ENCODE measurements at places on chromosomes 12 and 14.

DNA sequence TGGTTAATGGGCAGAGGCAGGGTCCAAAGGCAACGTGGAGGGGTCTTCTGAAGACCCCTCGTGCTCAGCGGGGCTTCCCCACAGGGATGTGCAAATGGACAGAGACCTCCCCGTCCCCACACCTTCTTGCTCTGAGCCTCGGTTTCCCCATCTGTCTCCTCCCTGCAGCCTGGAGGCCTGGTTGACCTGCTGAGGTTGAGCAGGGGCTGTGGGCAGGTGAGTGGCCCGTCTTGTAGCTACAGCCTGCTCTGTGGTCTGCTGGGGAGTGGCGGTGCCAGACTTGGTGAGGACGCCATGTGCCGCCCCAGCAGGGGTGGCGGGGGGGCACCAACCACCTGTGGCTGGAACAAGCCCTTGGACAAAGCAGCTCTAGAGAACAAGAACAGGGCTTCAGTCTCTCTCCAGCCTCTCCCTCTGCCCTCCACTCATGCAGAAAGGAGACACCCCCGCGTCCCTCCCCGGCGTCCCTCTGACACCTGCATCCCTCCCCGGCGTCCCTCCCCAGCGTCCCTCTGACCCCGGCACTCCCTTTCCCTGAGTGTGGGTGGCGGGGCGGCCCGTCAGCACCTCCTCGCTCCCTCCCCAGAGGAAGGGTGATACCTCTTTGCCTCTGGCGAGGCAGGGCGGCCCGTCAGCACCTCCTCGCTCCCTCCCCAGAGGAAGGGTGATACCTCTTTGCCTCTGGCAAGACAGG is 83.7 kb downstream of the NOC4L start:
- no peak for DNase-seq

GRCh38 chr14:76405627-76406026 is 29.7 kb downstream of the ESRRB start:
- DNase-seq = no peak

- no peak for DNase-seq
These were observed 302.7 kb upstream of the NOS1 start for GRCh38 chr12:117664169-117664568.

DNA sequence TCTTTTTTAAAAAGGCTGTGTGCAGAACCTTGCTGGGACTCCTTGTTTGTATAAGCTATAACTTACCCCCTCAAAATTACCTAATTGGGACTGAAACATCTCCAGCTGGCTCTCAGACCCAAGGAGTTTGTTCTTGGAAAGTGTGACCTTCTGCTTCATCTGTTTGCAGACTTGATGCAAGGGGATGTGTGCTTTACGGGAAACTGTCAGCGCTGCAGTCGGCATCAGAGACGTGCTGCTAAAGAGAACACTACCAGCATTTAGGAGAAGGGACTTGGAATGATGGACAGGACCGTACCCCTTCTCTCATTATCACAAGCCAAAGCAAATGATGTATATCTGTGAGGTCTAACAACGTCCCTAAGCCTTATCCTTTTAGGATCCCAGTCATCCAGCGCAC is 174.2 kb upstream of the PARP11 start:
- DNase-seq = no peak

GRCh38 chr14:70706177-70706576 is 64.5 kb downstream of the TTC9 start:
- no peak for DNase-seq

DNA sequence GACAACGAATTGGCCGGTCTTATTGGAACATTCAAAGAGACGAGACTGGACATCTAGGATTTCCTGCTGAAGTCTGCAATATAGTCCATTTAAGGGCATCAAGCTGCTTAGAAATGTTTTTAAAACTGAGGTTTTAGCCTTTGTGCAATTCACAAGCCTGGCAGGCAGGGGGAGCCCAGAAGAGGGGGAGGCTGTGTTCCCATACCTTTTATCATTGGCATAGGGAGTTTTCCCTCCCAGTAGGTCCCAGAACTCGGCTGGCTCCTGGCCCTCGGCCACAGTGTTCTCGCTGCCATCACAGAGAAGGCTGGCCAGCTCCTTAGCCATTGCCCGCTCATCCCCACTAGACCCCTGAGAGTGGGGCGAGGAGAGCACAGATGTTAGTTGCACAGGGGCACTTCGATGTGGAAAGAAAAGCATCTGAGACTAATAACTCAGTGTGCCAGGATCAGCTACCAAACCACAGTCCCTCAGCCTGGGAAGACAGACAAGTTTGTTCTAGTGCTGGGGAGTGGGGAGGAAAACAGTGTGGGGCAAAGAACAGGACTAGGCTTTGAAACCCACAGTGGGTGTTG is 15.1 kb downstream of the AVIL start:
- no peak for DNase-seq

DNA sequence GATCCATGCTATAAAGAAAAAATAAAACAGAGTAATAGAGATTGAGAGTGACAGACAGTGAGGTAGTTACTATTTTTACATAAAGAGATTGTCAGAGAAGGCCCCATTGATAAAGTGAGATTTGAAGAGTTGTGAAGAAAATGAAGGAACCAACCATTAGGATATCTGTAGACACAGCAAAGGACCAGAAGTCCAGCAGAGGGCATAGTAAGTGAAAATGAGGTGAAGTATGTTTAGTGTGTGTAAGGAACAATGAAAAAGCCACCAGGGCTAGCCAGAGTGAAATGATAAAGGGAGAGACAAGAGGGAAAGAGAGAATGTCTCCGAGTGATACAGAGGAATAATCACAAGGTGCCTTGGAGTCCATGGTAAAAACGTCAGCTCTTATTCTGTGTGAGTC is 411.0 kb downstream of the NELL2 start:
- DNase-seq = no peak

- no peak for DNase-seq
These were observed 812.4 kb downstream of the NRXN3 start for GRCh38 chr14:78982551-78982950.

GRCh38 chr14:105487449-105487985 is 831 bp downstream of the CRIP1 start:
- peak; percentile 52 for DNase-seq

GRCh38 chr14:38074081-38074480 is 133.6 kb upstream of the SSTR1 start:
- DNase-seq = no peak

DNA sequence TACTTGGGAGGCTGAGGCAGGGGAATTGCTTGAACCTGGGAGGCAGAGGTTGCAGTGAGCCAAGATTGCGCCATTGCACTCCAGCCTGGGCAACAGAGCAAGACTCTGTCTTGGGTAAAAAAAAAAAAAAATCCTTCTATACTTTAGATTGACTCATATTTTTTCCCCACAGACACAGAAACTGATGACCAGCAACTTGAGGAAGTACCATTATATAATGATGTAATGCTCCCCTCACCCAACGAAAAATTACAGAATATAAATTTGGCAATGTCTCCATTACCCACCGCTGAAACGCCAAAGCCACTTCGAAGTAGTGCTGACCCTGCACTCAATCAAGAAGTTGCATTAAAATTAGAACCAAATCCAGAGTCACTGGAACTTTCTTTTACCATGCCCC is 24.3 kb upstream of the SNAPC1 start:
- no peak for DNase-seq

GRCh38 chr14:74886001-74886400 is 4.3 kb downstream of the DLST start:
- DNase-seq = no peak

GRCh38 chr14:64196814-64197411 is 97.3 kb downstream of the ESR2 start:
- no peak for DNase-seq

- DNase-seq = no peak
These were observed 24.4 kb upstream of the KLC1 start for GRCh38 chr14:103604620-103605019.

GRCh38 chr14:100867631-100868315 is 35.7 kb downstream of the RTL1 start:
- DNase-seq = no peak

DNA sequence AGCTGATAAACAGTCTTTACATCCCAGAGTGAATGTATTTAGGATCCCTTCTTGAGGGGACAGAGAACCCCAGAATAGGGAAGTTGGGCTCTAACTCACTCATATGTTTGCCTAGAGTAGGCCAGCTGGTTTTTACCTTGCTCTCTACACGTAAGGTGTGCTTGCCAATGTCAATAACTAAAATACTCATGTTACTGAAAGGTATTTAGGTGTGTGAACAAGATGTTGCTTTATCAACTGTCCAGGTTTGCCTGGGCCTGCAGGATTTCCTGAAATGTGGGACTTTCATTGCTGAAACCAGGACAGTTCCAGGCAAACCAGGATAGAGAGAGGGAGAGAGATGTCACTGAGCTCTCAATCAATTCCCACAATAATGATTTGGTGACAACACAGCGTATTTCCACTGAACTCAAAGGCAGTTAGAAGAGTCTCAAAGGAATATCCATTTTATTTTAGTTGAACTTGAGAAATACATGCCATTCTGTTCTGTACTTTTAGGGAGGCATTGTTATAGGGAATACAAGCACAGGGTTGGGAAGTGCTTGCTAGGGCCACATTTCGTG is 171.7 kb downstream of the NRXN3 start:
- no peak for DNase-seq

DNA sequence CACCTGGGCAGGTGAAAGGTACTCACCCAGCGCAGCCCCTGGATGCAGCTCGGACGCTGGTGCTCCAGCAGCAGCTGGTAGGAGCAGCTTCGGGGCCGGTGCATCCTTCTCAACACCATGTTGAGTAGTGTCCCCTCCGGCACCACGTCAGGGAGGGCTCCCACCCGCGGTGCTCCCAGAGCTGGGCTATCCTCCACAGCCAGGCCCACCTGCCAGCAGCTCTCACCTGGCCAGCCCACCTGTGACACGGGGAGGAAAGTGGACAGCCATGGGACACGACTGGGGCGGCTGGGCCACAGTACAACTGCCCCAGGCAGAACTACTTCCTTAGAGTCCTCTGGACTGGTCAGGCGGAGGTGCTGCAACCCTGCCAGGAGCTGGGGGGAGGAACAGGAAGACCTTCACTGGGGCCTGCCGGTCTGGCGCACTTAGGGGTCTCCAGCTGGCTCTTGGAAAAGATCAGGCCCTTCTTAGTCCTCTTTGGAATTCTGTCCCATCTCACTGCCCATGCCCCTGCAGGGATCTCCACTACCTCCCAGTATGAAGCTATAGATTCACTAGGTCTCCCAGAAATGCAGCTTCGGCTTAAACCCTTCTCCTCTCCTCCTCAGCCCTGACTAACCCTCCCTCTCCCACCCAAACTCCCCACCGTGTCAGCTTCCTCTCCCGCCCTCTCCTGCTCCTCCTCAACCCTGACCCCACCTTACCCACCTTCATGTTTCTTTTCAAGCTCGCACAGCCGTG is 668 bp downstream of the RAPGEF3 start:
- DNase-seq = no peak

- no peak for DNase-seq
These were observed 983.7 kb upstream of the FLRT2 start for GRCh38 chr14:84546236-84546635.

DNA sequence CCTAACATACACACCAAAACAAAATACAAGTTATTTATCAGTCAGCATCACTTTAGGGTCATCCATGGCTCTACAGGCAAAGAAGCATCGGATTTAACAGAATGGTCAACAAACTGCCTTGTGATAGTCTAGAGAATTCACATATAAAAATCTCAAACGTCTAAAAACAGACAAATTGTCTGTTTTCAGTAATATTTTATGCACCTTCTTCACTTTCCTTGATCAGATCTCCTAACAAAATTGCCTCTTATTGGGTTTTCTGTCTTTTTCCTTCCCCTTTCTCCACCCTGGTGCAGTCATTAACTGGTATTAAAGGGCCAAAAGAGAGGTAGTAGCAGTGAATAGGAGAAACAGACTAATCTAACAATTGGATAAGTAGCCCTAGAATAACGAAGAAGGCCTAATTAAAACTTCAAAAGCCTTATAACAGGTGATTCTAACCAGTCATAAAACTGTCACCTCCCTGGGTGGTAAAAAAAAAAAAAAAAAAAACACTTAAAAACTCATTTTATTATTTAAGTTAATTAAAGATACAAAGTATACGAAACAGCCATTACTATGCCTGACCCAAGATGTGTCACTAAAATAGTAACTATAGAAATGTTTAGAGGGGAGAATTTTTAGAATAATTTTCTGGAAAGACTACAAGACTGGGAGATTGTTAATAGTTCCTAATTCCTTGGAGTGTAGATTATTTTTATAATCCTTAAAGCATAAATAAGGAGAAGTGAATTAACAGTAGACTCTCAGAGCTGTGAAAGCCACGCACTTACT is 1.5 kb downstream of the KIF21A start:
- DNase-seq = no peak

GRCh38 chr14:33908540-33909223 is 42.2 kb downstream of the EGLN3 start:
- DNase-seq = no peak

- DNase-seq = no peak
These were observed 446.7 kb upstream of the TMEM132C start for GRCh38 chr12:127820271-127820670.

- no peak for DNase-seq
These were observed 9.0 kb downstream of the DYNC1H1 start for GRCh38 chr14:101973356-101973755.

GRCh38 chr14:84825481-84826251 is 704.3 kb upstream of the FLRT2 start:
- no peak for DNase-seq

DNA sequence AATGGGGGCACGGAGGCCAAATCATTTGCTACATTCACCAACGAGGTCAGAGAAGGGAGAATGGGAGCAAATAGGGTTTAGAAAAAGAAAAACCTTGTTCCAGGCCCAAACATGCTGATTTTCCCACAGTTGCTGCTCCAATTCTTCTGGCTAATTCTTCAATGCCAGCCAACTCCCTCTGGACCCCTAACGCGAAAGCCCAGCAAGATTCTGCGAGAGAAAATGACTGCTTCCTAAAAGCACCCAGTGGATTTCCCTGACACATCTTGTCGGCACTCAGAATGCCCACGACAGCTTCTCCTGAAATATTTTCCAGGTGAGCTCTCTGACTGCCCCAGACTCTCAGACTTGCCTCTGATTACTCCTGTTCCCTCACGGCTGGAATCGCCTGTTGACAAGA is 689.4 kb downstream of the MED13L start:
- DNase-seq = no peak

GRCh38 chr12:29428633-29429032 is 47.7 kb upstream of the ERGIC2 start:
- no peak for DNase-seq

GRCh38 chr12:60227916-60228315 is 632.1 kb downstream of the SLC16A7 start:
- DNase-seq = no peak

- DNase-seq = no peak
These were observed 4.6 kb downstream of the GOLGA3 start for GRCh38 chr12:132824053-132824452.

DNA sequence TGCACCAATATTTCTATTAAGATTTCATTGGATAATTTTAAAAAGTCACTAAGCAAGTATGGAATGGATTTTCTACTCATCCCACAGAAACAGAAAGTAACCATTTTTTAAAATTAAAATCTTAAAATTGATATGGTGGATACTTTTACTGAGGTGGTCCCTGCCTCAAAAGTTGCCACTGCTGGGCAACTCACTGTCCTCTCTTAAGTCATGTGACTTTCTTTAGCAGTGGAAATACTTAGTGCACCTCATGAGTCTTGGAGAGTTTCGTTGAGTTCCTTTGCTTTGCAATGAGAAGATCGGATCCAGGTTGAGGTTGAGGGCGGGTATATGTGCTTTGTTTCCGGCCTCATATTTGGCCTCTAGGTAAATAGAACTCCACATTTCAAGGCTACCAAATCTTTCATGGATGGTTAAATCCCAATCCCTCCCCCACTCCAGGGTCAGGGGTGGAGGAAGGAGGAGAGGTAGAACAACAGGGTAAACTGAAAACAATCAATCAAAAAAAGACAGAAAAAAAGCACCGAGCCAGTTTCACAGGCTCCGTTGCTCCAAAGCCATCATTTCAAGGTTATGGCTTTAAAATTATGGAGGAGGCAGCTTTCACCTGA is 39.5 kb upstream of the DUSP6 start:
- no peak for DNase-seq

Measured in stimulated activated CD8-positive, alpha-beta memory T cell treated with anti-CD3 and anti-CD28 coated beads, Interleukin-2, amount 100 ng/mL, for 1 hour (primary cell).